ENCODE measurements at places on chromosomes 13 and 19. TPM values are rescaled to one million over a fixed set of nuclear protein-coding genes. Genes with fewer than 3 reads are reported as not detected.

ZNF470 gene
- 4.5 TPM for polyA plus RNA-seq

GPR183 gene
- polyA plus RNA-seq = 2.3 TPM

MUC16 gene
- 4.8 TPM for polyA plus RNA-seq

TMPRSS9 gene
- polyA plus RNA-seq = 3.5 TPM

ZNF714 gene
- 4.2 TPM for polyA plus RNA-seq

SLITRK1 gene
- 0.08 TPM for polyA plus RNA-seq

ZNF98 gene
- polyA plus RNA-seq = 7.7 TPM

LILRB1 gene
- polyA plus RNA-seq = 2.2 TPM

POU2F2 gene
- 13.2 TPM for polyA plus RNA-seq

TSHZ3 gene
- 6.8 TPM for polyA plus RNA-seq

FUT3 gene
- polyA plus RNA-seq = 3.5 TPM

KIR2DL4 gene
- not detected for polyA plus RNA-seq

Data from testis (tissue), 5 donors.